ENCODE measurements at places on chromosomes 7 and 10.

- DNase-seq: no peak
These were observed 24.1 kb upstream of the SFRP5 start for GRCh38 chr10:97795886-97796285.

GRCh38 chr10:132696204-132696603 lies 89.7 kb downstream of the NKX6-2 start:
- no peak for DNase-seq

GRCh38 chr10:73644015-73644743 lies 2.9 kb upstream of the MYOZ1 start:
- peak; percentile 28 for DNase-seq

GRCh38 chr10:87753995-87754866 lies 63.8 kb downstream of the ATAD1 start:
- no peak for DNase-seq

GRCh38 chr10:95423164-95424005 lies 132.6 kb upstream of the PDLIM1 start:
- no peak for DNase-seq

GRCh38 chr7:129535896-129536295 lies 33.6 kb downstream of the SMKR1 start:
- no peak for DNase-seq

DNA sequence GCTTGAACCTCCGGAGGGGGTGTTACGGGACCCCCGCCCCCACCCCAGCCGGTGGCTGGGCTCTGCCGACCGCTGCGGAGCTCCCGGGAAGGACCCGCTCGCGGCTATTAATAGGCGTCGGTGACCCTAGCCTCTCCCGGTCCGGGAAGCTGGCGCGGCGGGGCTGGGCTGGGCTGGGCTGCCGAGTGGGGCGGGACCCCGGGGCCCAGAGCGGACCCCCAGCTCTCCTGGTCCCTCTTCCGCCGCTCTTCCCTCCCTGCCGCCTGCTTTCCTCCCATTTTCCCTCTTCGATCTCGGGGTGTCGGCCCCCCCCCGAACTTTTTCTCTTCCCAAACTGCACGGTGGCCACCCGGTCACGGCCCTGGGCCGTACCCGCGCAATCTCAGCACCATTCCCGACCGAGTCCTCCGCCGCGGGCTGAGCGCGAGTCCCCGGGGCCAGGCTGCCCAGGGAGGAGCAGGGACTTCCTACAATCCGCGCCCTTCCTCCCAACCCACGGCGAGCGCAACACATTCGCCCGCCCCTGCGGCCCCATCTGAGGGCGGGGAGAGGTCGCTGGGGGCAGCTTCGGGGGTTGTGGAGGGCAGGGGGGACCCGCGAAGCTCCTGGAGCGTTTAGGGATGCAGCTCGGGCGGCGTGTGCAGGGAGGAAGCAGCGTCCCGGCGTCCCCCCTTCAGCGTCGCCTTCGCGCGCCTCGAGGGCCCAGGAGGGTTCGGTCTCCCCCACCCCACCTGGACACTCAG lies 3.1 kb upstream of the ELFN1 start:
- no peak for DNase-seq

GRCh38 chr10:92822964-92823363 lies 25.4 kb upstream of the EXOC6 start:
- DNase-seq: no peak

GRCh38 chr7:152667958-152668357 lies 8.0 kb downstream of the XRCC2 start:
- no peak for DNase-seq

DNA sequence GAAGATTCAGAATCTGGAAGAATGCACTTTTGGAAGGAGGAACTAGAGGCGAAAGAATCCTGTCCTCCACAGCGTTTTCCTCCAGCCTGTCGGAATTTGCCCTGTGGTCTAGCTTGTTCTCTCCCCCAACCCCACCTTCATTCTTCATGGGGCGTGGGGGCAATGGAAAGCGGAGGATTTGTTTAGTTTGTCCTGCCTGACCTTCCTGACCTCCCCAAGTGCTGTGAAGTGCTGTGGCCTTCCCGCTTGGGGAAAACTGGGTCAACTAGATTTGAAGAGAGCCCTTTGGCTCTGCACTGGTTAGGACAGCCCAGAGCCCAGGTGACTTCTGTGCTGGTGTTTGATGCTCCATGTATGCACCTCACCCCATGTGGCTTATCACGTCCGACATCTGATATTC lies 49.1 kb downstream of the GATA3 start:
- DNase-seq: no peak

- no peak for DNase-seq
These were observed 99.0 kb upstream of the PDE1C start for GRCh38 chr7:32169228-32169627.

DNA sequence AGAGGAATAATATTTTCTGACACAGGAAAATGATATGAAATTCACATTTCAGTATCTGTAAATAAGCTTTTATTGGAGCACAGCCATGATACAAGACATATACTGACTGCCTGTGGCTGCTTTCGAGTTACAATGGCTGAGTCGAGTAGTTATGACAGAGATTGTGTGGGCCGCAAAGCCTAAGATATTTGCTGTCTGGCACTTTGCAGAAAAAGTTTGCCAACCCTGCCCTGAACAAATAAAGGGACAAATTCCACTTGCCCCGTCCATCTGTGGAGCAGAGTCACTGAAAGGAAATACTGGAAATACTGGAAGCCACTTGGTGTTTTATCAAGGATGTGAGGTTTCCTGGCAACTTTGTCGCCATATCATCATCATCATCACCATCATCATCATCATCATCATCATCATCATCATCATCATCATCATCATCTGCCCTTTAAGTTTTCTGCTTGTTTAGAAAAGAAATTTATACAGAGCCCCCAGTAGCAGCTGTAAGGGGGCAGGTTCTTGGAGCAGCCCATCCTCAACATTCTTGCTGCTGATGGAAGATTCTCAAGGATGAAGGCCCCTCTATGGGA lies 85.8 kb downstream of the TCF7L2 start:
- no peak for DNase-seq

GRCh38 chr7:134723892-134724291 lies 55.5 kb upstream of the CALD1 start:
- no peak for DNase-seq

DNA sequence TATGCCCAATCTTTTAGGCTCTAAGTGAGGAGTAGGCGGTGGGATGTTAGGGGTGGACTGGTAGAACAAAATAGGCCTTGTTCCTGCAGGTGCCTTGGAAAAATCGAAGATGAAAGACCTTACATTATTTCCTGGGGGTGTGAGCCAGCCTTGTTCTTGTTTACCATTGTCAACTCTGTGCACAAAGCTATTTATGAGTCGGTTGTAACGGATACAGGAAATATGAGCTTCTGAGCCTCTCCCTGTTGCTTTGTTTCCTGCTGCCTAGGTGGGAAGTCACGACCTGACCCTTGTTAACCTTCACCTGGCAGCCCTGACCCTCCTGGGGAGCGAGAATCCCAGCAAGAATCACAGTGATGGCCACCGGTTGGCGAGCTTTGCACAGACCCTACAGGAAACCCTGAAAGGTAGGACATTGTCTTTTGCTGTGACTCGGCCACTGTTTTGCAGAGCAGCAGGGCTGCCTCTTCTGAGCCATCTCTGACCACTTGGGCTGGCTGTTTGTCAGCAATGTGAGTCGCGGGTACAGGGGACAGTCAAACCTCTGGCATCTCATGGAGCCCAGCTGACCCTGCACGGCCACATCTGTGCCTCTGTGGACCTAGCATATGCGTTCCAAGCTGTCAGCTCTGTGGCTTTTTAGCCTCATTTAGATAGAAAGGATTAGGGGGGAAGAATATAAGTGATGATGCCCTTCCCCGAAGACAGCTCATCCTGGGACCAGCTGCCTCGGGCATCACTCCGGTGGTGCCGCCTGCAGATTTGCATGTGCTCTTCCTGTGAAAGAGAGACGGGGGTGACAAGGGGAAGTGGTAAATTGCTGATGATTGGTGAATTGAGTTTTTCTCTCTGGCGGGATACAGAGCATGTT lies 102.1 kb upstream of the ANLN start:
- DNase-seq: no peak

GRCh38 chr10:103472005-103472404 lies 7.0 kb downstream of the CALHM3 start:
- DNase-seq: no peak

DNA sequence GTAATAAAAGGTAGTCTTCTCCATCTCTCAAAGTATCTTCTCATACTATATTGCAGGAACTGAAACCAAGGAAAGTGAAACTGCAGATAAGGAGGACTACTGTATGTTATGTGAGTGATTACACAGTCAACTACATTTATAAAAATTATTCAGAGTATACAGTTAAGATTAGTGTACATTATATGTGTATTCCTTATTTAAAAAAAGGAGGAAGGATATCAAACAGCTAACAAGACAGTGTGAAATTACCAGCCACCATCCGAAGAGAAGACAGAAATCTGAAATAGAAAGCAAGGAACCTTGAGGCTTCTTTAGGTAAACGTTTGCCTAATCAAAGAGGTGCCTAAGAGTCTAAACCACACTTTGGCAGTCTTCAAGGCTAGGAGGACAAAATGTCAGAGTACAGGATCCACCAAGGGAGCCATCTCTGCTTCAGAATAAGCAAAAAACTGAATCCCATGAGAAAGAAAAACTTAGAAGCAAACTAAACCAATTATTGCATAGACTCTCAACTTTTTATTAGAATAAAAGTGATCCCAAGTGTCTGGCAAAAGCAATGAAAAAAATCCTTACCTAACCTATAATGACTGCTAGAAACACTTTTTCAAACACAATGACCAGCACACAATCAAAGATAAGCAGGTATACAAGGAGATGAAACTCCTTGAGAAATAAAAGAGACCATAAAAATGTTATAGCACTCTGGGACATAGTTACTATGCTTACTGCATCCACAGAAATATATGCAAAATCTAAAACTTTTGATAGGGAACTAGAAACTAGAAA lies 6.4 kb downstream of the USP6NL start:
- no peak for DNase-seq

DNA sequence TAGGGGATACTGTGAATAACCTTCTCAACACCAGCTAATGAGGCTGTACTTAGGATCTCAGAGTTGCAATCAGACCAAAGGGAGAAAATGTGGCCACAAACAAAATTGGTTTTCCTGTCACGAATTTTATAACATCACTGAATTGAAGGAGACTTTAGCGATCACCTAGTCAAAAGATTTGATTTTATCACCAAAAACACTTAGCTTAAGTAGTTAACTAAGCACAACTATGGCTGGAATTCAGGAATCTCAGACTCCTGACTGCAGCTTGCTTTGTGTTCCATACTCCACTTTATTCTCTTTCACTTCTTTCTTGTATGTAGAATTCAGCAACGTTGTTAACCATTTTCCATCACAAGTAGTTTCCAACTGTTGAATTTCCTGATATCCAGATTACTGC lies 152.0 kb downstream of the SLC16A9 start:
- DNase-seq: no peak

DNA sequence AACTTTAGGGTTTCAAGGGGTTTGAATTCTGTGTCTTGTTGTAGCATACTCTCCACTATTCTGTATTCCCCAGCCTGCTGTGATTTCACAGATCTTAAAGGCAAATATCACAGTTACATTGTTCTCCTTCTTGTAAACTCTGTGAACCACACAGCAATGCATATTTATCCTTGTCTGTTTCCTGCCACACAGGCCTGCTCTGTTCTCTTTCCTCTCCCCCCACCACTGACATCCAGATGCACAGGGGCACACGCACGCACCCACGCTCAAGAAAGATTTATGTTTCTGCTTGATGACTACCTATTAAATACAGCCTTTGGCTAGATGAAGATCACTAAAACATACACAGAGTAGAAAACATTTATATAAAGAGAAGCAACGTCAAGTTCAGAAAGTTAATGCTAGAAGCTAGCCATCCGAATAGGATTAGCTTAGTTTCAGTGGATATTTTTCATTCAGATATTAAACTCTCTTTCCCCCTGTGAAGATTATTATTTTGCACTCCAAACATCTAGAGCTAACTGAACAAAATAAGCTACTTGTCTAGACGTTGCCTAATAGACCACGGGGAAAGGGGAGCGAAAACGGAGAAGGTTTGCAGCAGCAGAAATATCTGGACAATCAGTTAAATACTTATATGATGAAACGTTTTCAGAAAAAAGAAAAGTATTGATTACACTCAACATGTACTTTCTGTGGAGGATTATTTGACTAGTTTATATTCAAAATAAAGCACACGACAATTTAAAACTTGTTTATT lies 193.1 kb upstream of the SEMA3C start:
- no peak for DNase-seq

DNA sequence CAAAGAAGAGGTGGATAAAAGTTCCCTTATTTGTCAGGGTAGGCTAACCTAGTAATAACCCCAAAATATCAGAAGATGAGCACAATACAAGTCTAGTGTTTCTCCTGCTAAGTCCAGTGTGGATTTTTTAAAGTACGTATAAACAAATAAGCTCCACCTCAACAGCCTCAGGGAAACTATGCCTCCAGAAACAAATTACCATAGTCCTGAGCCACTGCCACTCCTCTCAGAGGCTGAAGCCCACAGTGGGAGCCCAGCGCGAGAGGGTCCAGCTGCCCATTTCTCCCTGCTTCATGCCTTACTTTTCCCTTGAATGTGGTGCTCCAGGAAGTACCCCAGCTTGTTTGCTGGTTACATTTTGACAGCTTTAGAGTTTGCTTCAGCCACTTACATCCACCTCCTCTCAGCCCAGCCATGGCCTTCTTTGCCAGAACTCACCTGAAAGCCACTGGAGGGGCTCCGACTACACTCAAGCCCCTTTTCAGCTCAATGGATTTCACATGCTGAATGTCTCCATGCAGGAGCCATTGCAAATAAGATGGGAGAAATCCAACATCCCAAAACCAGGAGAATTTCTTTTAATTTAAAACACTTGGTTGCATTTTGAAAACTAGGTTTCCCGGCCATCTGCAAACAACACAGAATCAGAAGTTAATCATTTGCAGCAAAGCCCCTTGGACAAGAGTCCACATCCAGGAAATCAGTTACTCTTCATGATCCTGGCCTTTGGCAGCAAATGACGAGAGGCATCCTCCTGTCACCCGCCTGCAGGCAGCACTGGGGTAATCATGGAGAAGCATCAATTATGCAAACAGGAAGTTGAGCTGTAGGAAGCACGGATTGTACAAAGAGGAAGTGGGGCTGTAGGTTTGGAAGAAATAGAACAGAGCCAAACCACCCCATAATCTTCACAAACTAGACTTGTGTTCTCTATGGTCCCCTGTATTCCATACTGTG lies 138.1 kb downstream of the HERPUD2 start:
- no peak for DNase-seq

DNA sequence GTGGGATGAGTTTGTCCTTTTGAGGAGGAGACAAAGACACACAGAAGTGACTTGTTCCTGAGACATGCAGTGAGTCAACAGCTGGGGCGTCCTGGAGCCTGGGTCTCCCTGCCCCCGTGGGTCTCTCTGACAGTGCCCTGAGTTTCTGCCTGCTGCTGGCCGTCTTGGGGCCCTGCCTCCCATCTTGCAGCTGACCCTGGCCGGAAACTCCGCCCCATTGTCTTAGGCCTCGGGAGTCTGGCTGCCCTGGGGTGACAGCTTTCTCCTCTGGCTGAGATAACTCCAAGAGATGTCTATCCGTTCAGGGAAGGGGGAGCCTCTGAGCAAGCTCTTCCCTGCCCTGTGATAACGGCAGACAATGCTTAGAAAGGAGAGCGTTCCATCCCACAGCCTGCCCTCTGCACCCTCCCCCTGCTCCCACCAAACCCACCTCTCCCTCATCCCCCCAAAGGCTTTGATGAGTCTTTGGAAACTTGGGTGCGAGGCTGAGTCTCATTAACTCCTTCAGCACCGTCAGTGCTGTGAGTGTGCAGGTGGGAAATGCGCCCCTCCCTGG lies 69.5 kb upstream of the PODXL start:
- DNase-seq: no peak

GRCh38 chr7:41685684-41686083 lies 17.2 kb downstream of the INHBA start:
- DNase-seq: no peak
